ENCODE measurements at places on chromosomes 4 and X. TPM values are rescaled to one million over a fixed set of nuclear protein-coding genes. Genes with fewer than 3 reads are reported as not detected.

GRCh38 chr4:25524663-25525062 is 131.0 kb upstream of the SLC34A2 start:
- no peak overlapping the region for H3K4me3 ChIP-seq
- no peak for DNase-seq
- no peak overlapping the region for H3K27ac ChIP-seq
- no peaks in the 10 kb centered on the region for H3K27me3 ChIP-seq

DNA sequence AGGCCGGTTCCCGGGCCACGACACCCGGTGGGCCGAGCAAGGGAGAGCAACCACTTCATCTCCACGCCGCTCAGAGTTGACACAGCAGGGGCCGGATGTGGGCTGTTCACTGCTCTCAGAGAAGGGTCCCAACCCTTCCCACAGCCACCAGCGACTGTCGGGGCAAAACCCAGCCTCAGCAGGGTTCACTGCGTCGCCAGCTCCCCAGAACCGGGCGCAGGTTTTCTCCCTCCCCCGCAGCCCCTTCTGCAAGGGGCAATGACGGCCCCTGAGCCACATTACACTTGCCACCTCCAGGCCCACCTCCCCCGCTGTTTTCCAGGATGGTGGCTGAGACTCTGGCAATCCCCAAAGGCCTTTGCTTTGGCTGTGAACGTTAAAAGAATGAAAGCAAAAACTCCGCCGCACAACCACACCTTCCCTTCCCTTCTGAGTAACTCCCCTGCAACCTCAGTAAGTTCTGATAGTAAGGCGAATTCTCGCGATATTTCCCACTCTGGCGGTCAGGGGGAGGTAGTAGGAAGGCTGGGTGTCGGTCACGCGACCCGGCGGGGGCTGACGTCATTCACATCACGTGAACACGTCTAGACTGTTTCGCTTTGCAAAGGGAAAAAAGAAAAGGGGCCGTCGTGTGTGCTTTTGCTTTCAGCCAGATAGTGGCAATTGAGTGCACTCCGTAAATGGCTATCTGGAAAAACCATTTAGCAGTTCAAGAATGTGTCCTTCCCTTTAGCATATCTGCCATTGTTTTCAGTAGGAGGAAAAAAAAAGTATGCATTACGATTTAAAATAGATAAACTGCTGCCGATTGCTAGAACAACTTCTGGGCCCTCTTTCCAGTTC is 869 bp upstream of the CAMK2D start:
- H3K27me3 ChIP-seq = no peaks in the 10 kb centered on the region
- H3K36me3 ChIP-seq = no peaks in the 10 kb centered on the region
- H3K4me1 ChIP-seq = peaks cover 11% of the 10 kb centered on the region
- peak overlapping the region; percentile 91 for H3K4me3 ChIP-seq
- peak overlapping the region; percentile 99 for H3K27ac ChIP-seq

The HUWE1 gene
- total RNA-seq = 194 TPM

The TEX13A gene
- total RNA-seq = not detected

DNA sequence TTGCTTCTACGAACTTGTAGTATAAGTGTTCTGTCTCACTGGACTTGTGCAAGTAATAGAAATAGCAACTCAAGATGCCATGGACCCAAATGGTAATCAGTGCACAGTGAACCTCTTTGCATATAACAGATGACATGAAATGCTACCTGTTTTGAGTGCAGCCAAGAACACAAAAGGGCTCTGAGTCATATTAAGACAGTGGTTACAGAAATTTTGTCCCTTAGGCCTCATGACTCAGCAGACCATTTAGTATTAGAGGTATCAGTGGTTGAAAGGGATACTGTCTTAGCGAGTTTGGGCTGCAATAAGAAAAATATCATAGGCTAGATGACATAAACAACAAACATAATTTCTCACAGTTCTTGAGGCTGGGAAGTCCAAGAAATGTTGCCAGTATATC is 502.9 kb upstream of the PCDH10 start:
- no peaks in the 10 kb centered on the region for H3K36me3 ChIP-seq
- H3K4me3 ChIP-seq = no peak overlapping the region
- no peaks in the 10 kb centered on the region for H3K4me1 ChIP-seq

The HSFX3 gene
- not detected for total RNA-seq

DNA sequence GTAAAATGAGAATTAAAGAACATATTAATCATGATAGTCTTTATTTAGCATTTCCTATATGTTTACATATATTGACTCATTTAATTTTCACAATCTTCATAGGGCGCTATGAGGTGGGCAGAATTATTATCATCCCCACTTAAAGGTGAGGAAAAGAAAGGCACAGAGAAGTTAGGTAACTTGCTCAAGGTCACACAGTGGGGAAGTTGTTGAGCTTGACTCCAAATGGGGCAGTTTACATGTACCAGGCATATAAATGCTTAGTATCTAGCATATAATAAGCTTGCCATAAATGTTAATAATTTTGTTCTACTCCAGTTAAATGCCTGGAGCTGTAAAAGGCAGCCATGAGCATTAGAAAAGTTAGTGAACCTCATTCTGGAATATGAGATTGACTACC is 1.5 kb downstream of the CMC4 start:
- no peak for DNase-seq
- H3K27ac ChIP-seq = peak overlapping the region; percentile 93
- peaks cover 6% of the 10 kb centered on the region for H3K36me3 ChIP-seq
- peaks cover 5% of the 10 kb centered on the region for H3K4me1 ChIP-seq
- H3K27me3 ChIP-seq = no peaks in the 10 kb centered on the region

- H3K27me3 ChIP-seq = no peaks in the 10 kb centered on the region
- H3K36me3 ChIP-seq = no peaks in the 10 kb centered on the region
- no peaks in the 10 kb centered on the region for H3K4me1 ChIP-seq
- no peak overlapping the region for H3K27ac ChIP-seq
Measured at GRCh38 chr4:7240306-7240705, 48.0 kb downstream of the SORCS2 start.

GRCh38 chrX:18890724-18891547 is 93.0 kb downstream of the PHKA2 start:
- H3K27ac ChIP-seq = no peak overlapping the region
- DNase-seq = no peak
- no peaks in the 10 kb centered on the region for H3K27me3 ChIP-seq
- no peak overlapping the region for H3K4me3 ChIP-seq
- H3K36me3 ChIP-seq = no peaks in the 10 kb centered on the region

GRCh38 chr4:154618708-154619315 is 6.4 kb upstream of the FGG start:
- no peaks in the 10 kb centered on the region for H3K27me3 ChIP-seq
- H3K4me3 ChIP-seq = no peak overlapping the region
- H3K27ac ChIP-seq = no peak overlapping the region
- H3K36me3 ChIP-seq = no peaks in the 10 kb centered on the region
- DNase-seq = no peak
- H3K4me1 ChIP-seq = no peaks in the 10 kb centered on the region

- no peak for DNase-seq
- no peak overlapping the region for H3K27ac ChIP-seq
- no peaks in the 10 kb centered on the region for H3K27me3 ChIP-seq
- H3K4me3 ChIP-seq = no peak overlapping the region
- H3K4me1 ChIP-seq = no peaks in the 10 kb centered on the region
- no peaks in the 10 kb centered on the region for H3K36me3 ChIP-seq
Measured at GRCh38 chr4:4914965-4915845, 55.7 kb downstream of the MSX1 start.

The GLRA2 gene
- not detected for total RNA-seq

GRCh38 chr4:42642101-42642797 is 14.7 kb downstream of the ATP8A1 start:
- H3K4me3 ChIP-seq = no peak overlapping the region
- no peaks in the 10 kb centered on the region for H3K27me3 ChIP-seq

The RGN gene
- total RNA-seq = 13.0 TPM

The SSX4B gene
- total RNA-seq = not detected

The MAGEA2B gene
- total RNA-seq = not detected
